ENCODE measurements at places on chromosomes 5 and 9. TPM values are rescaled to one million over a fixed set of nuclear protein-coding genes. Genes with fewer than 3 reads are reported as not detected.

Gene GPR151
- polyA plus RNA-seq: not detected

Gene FBXL17
- 14.2 TPM for polyA plus RNA-seq

Gene OR1Q1
- not detected for polyA plus RNA-seq

Gene TAF11L4
- polyA plus RNA-seq: not detected

Gene IFNA1
- not detected for polyA plus RNA-seq

Gene EFNA5
- polyA plus RNA-seq: 4.1 TPM

Gene PLEKHG4B
- polyA plus RNA-seq: 0.85 TPM

Gene TAF11L3
- polyA plus RNA-seq: not detected

Gene FAM78A
- 3.5 TPM for polyA plus RNA-seq

Gene SURF2
- polyA plus RNA-seq: 21.4 TPM

Gene ATOSB
- polyA plus RNA-seq: 7.1 TPM

Gene IGIP
- 8.8 TPM for polyA plus RNA-seq

Gene RXRA
- polyA plus RNA-seq: 12.4 TPM

Gene FOXD4L5
- not detected for polyA plus RNA-seq

Gene GFI1B
- 0.05 TPM for polyA plus RNA-seq

Gene LCN6
- polyA plus RNA-seq: 33.4 TPM

Gene POU5F2
- 0.23 TPM for polyA plus RNA-seq

Gene DIPK1B
- polyA plus RNA-seq: 15.0 TPM

Gene SEMA6A
- polyA plus RNA-seq: 7.5 TPM

Gene FBLL1
- 1.0 TPM for polyA plus RNA-seq

Gene ADGRD2
- polyA plus RNA-seq: not detected

Gene NDOR1
- polyA plus RNA-seq: 1.1 TPM

Gene CAMLG
- 84.6 TPM for polyA plus RNA-seq

Gene MEIKIN
- 0.29 TPM for polyA plus RNA-seq

Gene CARD6
- polyA plus RNA-seq: 9.4 TPM

Gene SV2C
- polyA plus RNA-seq: 0.13 TPM

Gene C1QTNF2
- polyA plus RNA-seq: 1.7 TPM

Gene CTSV
- 0.67 TPM for polyA plus RNA-seq

Gene CYLC2
- polyA plus RNA-seq: not detected

Gene BSPRY
- 0.47 TPM for polyA plus RNA-seq

Gene KIF24
- polyA plus RNA-seq: 1.1 TPM

Gene IL31RA
- 0.42 TPM for polyA plus RNA-seq

Gene TAF11L9
- not detected for polyA plus RNA-seq

Gene OTP
- not detected for polyA plus RNA-seq

Gene NUTM2F
- not detected for polyA plus RNA-seq

Gene SNCB
- polyA plus RNA-seq: 0.13 TPM
